K562 (cell line): ENCODE measurements at places on chromosomes 2 and 18. TPM values are rescaled to one million over a fixed set of nuclear protein-coding genes. Genes with fewer than 3 reads are reported as not detected.

CASP10 gene
- polyA plus RNA-seq, result 8.0 and 9.9 TPM in 2 replicates

ORMDL1 gene
- polyA plus RNA-seq, result 62.9 and 69.0 TPM in 2 replicates

CHRNG gene
- not detected in 2 replicates for polyA plus RNA-seq

- H3K27me3 ChIP-seq, result no peaks in the 10 kb centered on the region
- no peak overlapping the region for H3K27ac ChIP-seq
- no peak for DNase-seq
These were observed 82.2 kb upstream of the DOCK10 start for GRCh38 chr2:225124311-225125017.

GRCh38 chr2:156935616-156936015 lies 321.9 kb upstream of the GALNT5 start:
- no peak overlapping the region for H3K4me3 ChIP-seq
- no peaks in the 10 kb centered on the region for H3K27me3 ChIP-seq
- DNase-seq, result no peak
- no peaks in the 10 kb centered on the region for H3K36me3 ChIP-seq

SCTR gene
- not detected in 2 replicates for polyA plus RNA-seq

- H3K4me3 ChIP-seq, result no peak overlapping the region
- DNase-seq, result no peak
- H3K4me1 ChIP-seq, result no peaks in the 10 kb centered on the region
- no peak overlapping the region for H3K27ac ChIP-seq
These were observed 184.8 kb upstream of the RND3 start for GRCh38 chr2:150672311-150672710.

DNA sequence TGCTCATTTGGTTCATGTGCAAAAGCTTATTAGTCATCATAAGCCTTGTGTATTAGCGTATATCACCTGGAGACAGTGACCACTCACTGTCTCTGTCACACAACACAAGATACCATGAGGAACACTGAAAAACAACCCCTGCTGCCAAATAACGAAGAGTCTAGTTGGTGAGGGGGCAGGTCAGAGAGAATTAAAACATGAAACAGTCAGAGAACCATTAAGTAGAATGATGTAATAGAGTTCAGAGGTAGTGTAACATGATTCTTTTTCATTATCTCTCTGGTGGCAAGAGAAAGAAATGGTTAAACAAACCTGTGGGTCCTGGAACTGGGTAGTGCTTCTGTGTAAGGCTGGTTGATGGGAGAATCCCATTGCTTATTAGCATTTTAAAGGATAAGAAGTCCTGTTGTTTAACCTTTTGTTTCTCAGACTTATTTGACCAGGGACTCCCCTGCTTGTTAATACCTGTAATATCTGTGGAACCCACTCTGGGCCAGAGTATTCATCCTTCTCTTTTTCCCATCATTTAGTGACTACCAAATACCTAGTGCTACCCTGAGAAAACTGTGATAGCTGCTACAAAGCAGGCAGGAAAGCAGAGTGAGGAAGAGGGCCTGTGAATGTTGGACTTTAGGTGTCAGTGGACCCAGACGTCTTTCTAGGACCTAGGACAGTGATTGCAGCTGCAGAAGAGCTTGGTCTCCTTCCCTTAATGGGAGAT lies 38.0 kb downstream of the PTRHD1 start:
- H3K4me3 ChIP-seq, result no peak overlapping the region
- no peaks in the 10 kb centered on the region for H3K27me3 ChIP-seq
- no peak overlapping the region for H3K27ac ChIP-seq

DNA sequence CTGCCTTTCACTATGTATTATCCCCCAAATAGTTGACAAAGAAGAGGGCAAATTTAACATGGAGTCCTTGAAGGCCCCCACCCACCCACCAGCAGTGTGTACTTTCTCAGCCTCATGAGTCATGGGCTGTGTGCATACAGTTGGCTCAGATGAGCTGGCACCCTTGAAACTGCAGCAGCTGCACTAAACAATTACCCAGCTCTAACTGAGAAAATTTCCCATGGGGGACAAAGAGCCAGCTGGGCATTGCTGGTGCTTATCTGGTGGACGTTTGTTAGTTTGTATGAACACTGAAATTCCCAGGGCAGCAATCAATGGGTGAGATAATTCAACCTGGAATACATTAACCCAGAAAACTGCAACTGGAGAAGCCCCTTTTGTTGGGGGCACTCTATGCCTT lies 131.7 kb downstream of the GCA start:
- no peaks in the 10 kb centered on the region for H3K4me1 ChIP-seq
- no peak for DNase-seq
- H3K27me3 ChIP-seq, result no peaks in the 10 kb centered on the region
- no peak overlapping the region for H3K27ac ChIP-seq

- no peak overlapping the region for H3K4me3 ChIP-seq
- no peaks in the 10 kb centered on the region for H3K36me3 ChIP-seq
- H3K4me1 ChIP-seq, result no peaks in the 10 kb centered on the region
- H3K27me3 ChIP-seq, result no peaks in the 10 kb centered on the region
- no peak overlapping the region for H3K27ac ChIP-seq
These were observed 36.6 kb upstream of the TANK start for GRCh38 chr2:161123531-161124030.

LHCGR gene
- polyA plus RNA-seq, result not detected in 2 replicates

QPCT gene
- not detected in 2 replicates for polyA plus RNA-seq

DNA sequence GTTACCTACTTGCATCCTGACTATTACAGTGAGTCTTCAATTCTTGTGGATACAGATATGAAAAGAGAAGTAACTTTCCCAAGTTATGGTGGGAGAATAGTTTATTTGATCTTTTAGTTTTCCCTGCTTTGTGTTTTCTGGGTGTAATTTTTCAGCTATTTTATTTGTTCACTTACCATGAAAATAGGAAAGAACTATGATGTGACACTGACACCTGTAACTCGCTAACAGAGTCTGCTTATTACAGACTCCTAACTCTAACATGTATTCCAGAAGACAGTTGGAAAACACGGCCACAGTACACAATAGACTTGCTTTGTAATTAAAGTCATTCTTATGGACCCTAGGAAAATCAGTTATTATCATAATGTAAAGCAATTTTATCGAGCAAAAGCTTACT lies 323.2 kb downstream of the LRRTM1 start:
- DNase-seq, result no peak
- H3K4me3 ChIP-seq, result no peak overlapping the region
- no peak overlapping the region for H3K27ac ChIP-seq
- H3K36me3 ChIP-seq, result no peaks in the 10 kb centered on the region
- no peaks in the 10 kb centered on the region for H3K27me3 ChIP-seq
